ENCODE measurements at places on chromosomes 5 and 9.
A peak's percentile ranks its signal among the peaks of the same experiment; 100 is the strongest.

DNA sequence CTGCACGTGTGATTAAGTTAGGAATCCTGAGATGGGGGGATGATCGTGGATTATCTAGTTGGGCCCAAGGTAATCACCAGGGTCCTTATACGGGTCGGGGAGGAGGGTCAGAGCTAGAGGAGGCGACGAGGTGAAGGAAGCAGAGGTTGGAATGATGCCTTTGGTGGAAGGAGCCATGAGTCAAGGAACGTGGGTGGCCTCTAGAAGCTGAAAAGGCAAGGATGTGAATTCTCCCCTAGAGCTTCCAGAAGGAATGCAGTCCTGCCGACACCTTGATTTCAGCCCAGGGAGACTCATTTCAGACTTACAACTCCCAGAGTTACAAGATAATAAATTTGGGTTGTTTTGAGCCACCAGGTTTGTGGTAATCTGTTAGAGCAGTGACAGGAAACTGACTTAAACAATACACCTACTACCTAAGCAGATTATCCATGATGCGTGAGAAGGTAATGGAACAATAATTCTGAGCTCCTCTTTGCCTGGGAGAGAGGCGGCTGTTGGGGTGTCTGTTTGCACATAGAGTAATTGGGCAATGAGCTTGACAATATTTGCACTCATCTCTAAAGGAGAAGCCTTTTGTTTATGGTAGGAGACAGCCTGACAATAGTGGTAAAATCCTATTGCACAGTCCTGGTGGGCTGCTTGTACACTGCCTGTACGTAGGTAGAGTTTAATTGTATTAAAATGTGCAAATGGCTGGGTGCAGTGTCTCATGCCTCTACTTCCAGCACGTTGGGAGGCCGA is 129.3 kb upstream of the IER5L start:
- DNase-seq = no peak

- DNase-seq = no peak
Observed at GRCh38 chr9:17793713-17794622, 215.1 kb downstream of the SH3GL2 start.

DNA sequence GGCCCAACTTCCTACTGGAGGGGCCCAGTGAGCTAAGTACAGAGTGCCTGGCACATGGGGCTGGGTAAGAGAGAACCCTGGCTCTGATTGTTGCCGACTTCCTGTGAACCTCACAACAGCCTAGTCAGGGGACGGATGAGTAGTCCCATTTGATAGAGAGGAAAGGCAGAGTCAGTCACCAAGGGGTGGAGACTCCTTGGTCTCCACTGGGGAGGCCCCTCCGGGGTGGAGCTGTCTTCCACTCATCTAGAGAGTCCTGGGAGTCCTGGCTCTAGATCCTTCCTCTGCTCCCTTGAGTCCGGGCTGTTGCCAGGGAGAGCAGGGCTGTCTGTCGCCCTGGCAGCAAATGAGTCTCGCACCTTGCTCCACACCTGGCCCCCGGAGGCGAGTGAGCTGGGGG is 8.0 kb downstream of the GRK6 start:
- DNase-seq = no peak

DNA sequence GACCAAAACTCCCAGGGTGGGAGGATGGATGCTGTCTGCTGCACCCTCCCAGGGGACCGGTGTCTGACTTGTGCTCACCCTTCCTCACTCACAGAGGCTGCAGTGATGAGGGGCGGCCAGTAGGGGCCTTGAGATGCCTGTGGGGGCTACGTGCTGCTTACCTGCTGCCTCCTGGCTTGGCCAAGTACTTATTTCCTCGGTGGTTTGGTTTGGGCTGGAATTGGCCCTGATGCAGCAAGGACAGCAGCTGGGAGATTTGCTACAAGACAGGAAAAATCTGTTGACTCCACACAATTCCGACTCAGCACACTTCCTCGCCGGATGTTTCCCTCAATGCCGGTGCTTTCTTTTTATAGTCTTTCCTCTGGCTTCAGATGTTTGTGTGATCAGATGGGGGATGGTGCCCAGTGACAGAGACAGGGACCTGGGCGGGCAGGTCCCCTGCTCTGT is 6.6 kb downstream of the PCDH12 start:
- DNase-seq = peak; percentile 46

GRCh38 chr5:39570403-39571027 is 145.7 kb upstream of the DAB2 start:
- DNase-seq = peak; percentile 48

DNA sequence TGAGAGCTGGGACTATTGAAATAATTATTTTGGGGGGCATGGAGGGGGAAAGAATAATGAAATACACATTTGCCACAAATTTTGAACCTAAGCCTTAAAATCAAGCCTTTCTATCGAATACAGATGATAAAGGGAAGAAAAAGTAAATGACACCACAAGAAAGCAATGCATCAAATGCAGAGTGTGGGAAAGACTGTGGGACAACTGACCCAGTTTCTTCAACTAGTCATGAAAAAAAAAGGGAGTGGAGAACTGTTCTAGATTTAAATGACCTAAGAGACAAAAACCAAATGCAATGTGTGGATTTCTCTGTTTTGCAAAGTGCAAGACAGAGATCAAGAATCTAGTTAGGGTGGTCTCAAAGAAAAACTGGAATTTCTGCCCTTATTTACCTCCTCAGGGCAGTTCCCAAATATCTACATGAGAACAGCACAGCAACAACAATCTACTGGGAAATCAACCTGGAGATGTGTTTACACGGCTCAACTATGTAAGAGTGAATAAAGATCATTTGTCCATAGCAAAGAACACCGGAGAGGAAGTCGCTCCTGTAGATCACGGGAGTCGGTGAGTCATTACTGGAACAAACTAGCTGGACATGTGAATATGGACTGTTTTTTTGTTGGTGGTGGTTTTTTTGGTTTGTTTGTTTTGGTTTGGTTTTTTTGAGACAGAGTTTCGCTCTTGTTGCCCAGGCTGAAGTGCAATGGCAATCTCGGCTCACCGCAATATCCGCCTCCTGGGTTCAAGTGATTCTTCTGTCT is 145.9 kb downstream of the DROSHA start:
- no peak for DNase-seq

GRCh38 chr5:168612996-168613395 is 33.8 kb upstream of the PANK3 start:
- no peak for DNase-seq

DNA sequence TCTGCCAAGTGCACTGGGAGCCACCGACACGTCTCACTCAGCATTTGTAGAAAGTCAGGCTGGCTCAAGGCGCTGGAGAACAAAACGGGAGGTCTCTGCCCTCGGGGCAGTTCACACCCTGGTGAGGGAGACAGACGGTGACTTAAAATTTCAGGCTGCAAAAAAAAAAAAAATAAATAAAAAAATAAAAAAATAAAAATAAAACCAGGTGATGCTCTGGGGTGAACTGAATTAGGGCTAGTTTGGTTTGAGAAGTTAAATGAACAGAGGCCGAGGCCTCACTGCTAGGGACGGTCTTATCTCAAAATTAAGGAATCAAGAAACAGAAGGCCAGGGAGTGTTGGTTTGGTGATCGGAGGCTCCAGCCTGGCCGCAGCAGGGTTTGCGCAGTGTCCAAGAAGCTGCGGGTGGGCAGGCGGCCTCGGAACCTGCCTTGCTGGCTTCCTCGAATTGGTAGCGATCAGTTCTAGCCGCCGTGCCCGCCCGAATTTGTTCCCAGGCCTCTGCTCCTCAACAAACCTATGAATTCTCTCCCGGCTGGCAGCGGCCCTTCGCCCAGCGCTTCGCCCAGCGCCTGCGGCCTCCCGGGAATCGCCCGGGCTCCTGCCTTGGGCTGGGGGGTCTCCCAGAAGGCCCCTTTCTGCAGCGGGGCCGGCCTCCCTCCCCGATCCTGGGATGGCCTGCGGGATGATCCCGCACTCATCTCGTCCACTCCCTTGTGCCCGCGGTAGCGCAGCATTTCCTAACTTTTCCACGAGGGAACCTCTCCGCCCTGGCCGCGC is 1.5 kb downstream of the NKX2-5 start:
- DNase-seq = no peak

- DNase-seq = no peak
Observed at GRCh38 chr9:18137815-18138214, 336.1 kb upstream of the ADAMTSL1 start.

DNA sequence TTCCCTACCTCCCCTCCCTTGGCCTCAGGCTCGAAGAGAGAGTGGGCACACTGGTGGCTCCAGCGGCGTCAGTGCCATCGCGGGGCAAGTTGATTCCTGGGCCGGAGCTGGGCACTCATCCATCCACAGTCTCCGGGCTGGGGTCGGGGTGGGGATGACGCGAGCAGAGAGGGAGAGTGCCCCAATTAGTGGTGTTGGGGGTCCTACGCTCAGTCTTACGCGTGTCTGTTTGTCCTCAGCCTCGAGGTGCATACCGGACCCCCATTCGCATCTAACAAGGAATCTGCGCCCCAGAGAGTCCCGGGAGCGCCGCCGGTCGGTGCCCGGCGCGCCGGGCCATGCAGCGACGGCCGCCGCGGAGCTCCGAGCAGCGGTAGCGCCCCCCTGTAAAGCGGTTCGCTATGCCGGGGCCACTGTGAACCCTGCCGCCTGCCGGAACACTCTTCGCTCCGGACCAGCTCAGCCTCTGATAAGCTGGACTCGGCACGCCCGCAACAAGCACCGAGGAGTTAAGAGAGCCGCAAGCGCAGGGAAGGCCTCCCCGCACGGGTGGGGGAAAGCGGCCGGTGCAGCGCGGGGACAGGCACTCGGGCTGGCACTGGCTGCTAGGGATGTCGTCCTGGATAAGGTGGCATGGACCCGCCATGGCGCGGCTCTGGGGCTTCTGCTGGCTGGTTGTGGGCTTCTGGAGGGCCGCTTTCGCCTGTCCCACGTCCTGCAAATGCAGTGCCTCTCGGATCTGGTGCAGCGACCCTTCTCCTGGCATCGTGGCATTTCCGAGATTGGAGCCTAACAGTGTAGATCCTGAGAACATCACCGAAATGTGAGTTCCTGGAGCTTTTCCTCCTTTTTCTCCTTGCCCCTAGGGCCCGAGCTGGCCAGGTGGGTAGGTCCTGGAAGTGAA is 861 bp downstream of the NTRK2 start:
- no peak for DNase-seq

All from renal pelvis (tissue), 12 donors.